ENCODE measurements at places on chromosomes 3 and 15.

GRCh38 chr15:39084674-39085530, 496.0 kb upstream of the THBS1 start:
- peak; percentile 88 for DNase-seq

- DNase-seq = no peak
These were observed 13.8 kb downstream of the CLRN1 start for GRCh38 chr3:150958683-150959082.

DNA sequence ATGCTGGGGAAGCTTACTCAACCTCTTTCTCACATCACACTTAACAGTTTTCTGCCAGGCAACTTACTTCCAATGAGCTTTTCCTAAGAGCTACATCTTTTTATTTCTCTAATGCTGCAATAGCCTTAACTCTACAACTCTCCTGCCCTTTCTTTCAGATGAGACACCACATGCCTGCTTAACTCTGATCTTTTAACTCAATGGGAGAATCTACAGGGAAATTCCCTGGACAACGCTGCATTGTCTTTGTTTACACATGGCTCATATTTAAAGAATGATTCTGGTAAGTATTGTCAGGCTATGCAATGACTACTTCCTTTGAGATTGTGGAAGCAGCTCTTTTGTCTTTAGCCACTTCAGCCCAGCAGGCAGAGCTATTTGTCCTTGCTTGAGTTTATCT, 353.1 kb upstream of the BCHE start:
- no peak for DNase-seq

DNA sequence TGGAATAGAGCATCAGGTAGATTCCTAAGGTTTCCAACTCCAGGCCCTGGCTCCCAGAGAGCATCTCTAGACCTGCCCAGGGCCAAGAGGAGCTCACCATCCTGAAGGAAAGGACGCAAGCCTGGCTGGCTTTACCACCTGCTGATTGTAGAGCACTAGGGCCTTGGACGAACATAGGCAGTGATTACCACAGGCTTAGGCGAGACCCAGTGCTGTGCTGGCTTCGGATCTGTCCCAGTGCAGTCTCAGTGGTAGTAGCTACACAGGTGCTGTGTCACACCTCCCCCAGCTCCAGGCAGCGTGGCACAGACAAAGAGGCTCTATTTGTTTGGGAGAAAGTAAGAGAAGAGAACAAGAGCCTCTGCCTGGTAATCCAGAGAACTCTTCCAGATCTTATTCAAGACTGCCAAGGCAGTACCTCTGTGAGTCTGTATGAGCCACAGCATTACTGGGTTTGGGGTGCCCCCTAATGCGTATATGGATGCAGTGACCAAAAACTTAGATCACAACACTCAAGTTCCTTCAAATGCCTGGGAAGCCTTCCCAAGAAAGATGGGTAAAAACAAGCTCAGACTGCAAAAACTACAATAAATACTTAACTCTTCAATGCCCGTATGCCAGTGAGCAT, 25.4 kb downstream of the ISG20 start:
- no peak for DNase-seq

GRCh38 chr3:67654099-67654843, at the start of gene SUCLG2:
SUCLG2 (minus strand) TSS chr3:67654612; CDS start chr3:67654586, 26 bp downstream.
- peak; percentile 70 for DNase-seq

DNA sequence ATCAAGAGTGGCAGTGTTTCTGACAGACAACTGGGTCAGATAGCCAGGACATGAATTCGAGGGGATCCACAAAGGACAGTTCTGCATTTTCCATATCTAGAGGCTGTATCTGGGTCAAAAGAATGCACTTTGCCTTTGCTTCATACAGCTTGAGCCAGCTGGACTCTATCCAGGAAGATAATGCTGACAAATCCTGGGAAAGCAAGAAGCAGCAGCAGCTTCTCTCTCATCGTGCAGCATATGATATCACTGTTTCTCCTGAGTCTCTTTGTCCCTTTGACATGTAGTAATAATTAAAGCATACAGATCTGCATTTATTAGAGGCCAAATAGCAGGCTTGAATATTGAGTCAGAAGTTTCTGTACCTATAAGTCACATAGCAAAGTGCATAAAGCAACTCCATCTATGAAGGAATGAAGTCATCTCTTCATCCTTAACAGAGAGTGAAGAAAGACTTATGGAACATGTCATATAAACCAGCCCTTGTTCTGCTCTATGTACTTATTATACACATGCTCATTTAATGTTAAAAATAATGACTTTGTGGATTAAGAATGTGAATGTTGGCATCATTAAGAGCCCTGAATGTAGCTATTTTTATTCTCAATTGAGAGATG, 236.8 kb upstream of the GBE1 start:
- no peak for DNase-seq

DNA sequence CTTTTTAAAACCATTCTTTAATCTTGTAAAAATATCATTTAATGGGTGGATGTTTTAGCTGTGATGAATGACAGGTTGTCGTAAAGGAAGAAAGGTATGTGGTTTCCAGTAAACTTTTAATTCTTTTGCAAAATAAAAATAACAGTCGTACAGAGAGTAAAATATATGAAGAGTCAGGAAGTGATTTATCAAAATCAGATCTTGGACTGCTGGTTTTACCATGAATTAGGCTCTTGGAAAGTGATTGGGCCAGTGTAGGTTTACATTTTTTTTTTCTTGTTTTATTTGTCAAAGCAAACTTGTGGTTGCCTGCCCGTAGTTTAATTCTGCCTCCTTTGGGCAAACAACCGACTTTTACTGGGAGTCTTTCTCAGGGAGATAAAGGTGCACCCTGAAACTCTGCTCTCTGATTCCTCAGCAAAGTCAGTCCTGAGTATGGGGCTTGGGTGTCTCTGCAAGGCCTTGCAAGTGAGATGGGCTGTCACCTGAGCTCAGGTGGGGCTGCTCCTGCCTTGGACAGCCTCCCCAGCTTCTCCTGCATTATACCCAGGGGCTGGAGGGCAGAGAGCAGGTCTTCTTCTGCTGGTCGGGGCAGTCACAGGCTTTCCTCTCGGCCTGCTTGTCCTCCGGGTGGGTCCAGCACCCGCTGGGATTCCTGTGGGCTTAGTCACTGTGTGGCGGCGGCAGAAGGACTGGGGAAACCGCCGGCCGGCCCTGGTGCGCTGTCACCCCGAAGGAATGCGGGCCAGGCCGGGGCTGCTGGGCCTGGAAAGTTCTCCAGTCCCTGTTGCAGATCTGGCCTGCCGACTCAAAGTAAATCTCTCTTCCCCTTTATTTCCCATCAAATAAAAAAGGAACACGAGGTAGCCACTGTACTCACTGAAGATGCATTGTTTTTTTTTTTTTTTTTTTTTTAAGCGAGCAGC, 79.0 kb downstream of the IGF1R start:
- DNase-seq = no peak

- peak; percentile 63 for DNase-seq
These were observed 828 bp downstream of the U2SURP start for GRCh38 chr3:143002083-143002712.

DNA sequence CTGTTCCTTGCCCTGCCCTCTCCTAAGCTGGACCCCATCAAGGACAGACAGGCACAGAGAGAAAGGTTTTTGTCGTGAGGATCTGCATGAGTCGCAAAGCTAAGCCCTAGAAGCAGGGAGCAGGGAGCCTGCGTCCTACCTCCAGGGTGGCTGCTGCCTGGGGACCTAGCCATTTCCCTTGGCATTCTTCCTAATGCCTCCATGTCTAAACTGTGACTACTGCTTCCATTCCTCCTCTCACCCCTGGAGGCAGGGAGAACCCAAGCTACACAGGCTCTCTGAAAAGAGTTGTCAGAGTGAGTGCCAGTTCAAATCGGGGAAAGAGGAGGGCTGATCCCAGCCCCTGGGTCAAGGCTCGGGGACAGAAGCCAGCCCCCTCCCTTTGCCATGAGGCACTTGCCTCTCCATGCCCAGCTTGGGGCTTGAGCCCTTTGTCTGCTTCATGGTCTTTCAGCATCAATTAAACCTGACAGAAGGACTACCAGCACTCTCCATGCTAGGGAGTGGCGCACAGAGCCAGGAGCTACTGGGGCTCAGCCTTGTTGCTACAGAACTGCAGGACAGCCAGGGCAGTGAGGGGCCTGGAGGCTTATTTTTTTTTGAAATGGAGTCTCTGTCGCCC, 2.4 kb downstream of the GCHFR start:
- DNase-seq = no peak

GRCh38 chr15:83105440-83105839, 2.0 kb upstream of the TM6SF1 start:
- DNase-seq = no peak

GRCh38 chr3:39149498-39150147, 3.8 kb downstream of the CSRNP1 start:
- DNase-seq = no peak

DNA sequence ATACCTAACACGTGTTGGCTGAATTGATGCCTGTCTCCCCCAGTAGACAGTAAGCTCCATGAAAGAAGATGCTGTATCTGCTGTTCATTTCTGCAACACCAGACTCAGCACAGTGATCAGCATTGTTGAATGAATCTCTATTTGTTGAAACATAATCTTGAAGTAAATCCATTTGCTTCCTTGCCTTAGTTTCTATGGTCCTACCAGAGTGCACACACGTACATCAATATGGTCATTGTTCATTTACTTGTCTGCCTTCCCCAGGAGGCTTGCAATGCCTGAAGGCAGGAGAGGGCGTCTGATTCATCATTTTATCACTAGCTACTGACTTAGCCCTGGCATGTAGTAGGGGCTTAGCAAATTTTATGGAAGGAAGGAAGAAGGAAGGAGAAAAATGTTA, 19.2 kb downstream of the RBP2 start:
- no peak for DNase-seq

GRCh38 chr15:37361621-37362020, 261.3 kb upstream of the MEIS2 start:
- no peak for DNase-seq

- DNase-seq = peak; percentile 84
These were observed 18.0 kb downstream of the RMDN3 start for GRCh38 chr15:40737048-40737447.

- no peak for DNase-seq
These were observed 114.8 kb downstream of the PEX5L start for GRCh38 chr3:179921951-179922350.

DNA sequence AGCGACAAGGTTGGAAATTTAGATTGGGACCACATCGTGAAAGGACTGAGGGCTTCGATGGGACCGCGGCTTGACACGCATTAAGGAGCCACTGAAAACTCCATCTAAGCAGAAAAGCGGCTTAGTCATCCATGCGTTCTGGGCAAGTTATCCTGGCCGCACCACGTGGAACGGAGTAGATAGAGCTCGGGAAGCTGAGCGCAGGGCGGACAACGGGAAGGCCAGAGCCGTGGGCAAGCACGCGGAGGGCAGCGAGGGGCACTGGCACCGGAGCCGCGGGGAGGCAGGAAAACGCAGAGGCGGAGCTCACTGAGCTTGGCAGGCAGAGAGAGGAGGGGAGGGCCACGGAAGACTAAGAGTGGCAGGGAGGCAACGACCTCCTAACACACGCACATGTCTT, 61.3 kb upstream of the VGLL4 start:
- DNase-seq = no peak

DNA sequence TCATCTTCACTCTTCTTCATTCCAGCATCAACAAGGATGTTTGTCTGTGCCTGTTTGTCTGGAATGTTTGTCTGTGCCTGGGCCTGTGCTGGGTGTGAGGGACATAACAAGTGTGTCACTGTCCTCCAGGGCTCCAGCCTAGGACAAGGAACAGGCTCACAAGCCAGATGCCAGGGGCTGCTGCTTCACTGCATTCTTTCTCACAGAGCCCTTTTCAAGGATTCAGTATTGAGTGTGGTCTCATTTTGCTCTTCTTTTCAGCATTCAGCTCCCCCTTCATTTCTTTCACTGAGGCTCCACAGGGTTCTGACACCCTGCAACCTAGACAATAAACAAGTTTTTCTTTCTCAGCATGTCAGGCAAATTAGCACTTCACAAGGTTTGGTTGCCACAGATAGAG, 43.6 kb upstream of the KY start:
- no peak for DNase-seq

GRCh38 chr3:136283627-136284026, 33.5 kb downstream of the PCCB start:
- no peak for DNase-seq

GRCh38 chr3:69352305-69353087, 33.4 kb downstream of the FRMD4B start:
- DNase-seq = no peak

- no peak for DNase-seq
These were observed 76.1 kb downstream of the ABHD5 start for GRCh38 chr3:43766672-43767465.

DNA sequence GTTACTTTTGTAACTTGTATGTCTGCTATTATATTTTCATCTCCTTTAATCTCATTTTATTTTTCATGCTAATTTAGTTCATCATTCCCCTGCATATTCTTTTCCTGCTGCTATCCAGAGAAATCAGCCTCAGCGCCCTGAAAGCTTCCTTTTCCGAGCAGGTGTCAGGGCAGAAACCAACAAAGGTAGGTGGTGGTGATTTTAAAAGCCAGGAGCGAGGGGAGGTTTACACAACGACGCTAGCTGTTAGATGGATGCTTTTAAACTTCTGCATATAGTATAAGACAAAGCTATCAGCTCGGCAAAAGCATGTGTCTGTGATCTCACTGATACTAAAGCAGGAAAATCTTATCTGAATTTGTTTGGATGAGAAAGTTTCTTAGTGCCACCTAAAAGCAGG, 75.0 kb downstream of the LRCH3 start:
- DNase-seq = no peak

- DNase-seq = no peak
These were observed 19.9 kb downstream of the SLC51A start for GRCh38 chr3:196236223-196236622.

DNA sequence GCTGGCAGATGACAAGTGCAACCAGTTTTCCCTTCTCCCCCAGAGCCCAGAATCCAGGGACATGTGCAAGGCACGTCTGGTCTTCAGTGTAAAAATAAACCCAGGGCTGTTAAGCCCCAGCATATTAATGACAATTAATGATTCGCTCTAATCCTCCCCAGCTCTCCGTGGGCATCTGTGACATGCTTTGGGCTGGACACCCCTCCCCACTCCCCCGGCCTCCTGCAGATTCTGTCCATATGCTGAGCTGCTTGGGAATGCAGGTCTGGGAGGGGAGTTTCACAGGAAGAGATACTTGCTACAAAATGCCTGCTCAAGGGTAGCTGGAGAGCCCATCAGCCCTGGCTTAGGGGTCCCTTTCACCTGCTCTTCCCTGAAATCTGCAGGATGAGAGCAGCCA, 43.0 kb upstream of the NTRK3 start:
- no peak for DNase-seq

GRCh38 chr3:150094150-150094933, 123.6 kb upstream of the PFN2 start:
- peak; percentile 39 for DNase-seq

DNA sequence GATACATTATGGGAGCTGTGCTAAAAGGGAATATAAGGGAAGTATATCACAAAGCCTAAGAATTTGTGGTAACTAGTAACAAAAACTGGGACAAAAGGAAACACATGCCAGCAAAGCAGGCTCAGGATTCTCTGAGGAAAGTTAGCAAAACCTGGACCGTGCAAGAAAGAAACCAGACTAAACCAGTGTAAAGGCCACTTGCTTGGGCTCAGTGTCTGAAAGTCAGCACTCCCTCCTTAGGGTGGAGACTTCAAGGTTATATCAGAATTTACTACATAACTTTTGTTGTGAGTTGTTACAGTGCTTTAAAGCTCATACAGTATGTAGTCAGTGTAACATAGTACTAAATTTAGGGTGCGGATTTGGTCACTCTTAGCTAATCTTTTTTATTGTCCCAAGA, 269.9 kb upstream of the GADL1 start:
- no peak for DNase-seq

GRCh38 chr3:142445816-142446254, 2.0 kb downstream of the XRN1 start:
- DNase-seq = no peak
